ENCODE measurements at places on chromosomes 11 and 22.

- DNase-seq: no peak
These were observed 33.1 kb downstream of the TREH start for GRCh38 chr11:118646393-118646792.

- DNase-seq: peak; percentile 69
These were observed 3.6 kb downstream of the SHISAL1 start for GRCh38 chr22:44309137-44309536.

DNA sequence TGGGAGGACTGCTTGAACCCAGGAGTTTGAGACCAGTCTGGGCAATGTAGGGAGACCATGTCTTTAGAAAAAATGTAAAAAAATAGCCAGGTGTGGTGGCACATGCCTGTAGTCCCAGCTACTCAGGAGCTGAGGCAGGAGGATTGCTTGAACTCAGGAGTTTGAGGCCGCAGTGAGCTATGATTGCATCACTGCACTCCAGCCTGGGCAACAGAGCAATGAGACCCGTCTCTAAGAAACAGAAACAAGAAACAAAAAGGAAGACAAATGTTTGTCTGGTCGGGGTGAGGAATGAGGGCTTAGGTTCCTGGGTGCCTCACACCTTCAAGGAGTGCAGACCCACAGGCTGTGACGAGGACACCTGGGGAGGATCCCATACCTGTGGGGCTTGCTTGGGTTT lies 191.9 kb downstream of the CEP164 start:
- DNase-seq: no peak

GRCh38 chr11:112177589-112177988 lies 2.3 kb downstream of the BCO2 start:
- DNase-seq: no peak

GRCh38 chr22:27878541-27878940 lies 40.5 kb downstream of the PITPNB start:
- no peak for DNase-seq

DNA sequence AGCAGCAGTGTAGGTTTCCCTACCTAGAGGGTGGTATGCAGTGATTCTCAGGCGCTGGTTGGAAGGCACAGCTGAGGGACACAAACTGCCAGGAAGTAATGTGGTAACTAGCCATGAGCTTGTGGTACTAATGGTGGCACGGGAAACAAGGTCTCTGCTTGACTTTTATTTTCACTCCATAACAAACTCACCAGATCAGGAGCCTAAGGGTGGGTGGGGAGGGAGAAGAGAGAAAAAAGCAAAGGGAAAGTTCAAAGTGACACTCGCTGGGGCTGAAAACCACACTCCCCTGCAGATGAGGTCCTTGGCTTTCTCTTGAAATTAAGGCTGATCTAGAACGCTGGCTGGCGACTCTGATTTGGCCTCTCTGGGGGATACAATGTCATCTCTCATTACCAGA lies 22.0 kb downstream of the TRAF6 start:
- no peak for DNase-seq

- DNase-seq: no peak
These were observed 66.8 kb downstream of the ZC3H12C start for GRCh38 chr11:110160016-110160415.

GRCh38 chr11:27707676-27708075 lies 7.4 kb upstream of the BDNF start:
- DNase-seq: no peak

GRCh38 chr22:50584106-50585096 lies 1.8 kb upstream of the CHKB start:
- no peak for DNase-seq

GRCh38 chr11:128354476-128354875 lies 232.9 kb downstream of the ETS1 start:
- DNase-seq: no peak
